ENCODE measurements at places on chromosomes 4 and X. TPM values are rescaled to one million over a fixed set of nuclear protein-coding genes. Genes with fewer than 3 reads are reported as not detected.

Gene CNGA1
- not detected for total RNA-seq

Gene PFKFB1
- total RNA-seq, result not detected

Gene ALG13
- 58.2 TPM for total RNA-seq

Gene EVC
- total RNA-seq, result 11.3 TPM

Gene PAK3
- not detected for total RNA-seq

Gene CETN2
- 76.0 TPM for total RNA-seq

Gene MEPE
- total RNA-seq, result not detected

Gene MAGEB2
- not detected for total RNA-seq

Gene CXCL8
- 11.2 TPM for total RNA-seq

Gene OCIAD1
- 127 TPM for total RNA-seq

Gene PF4V1
- not detected for total RNA-seq

Gene FREM3
- not detected for total RNA-seq

Gene CXorf65
- total RNA-seq, result not detected

Gene UGT2A1
- not detected for total RNA-seq

Gene TCEAL2
- not detected for total RNA-seq

Gene FSTL5
- total RNA-seq, result not detected

Gene KIF4A
- 27.0 TPM for total RNA-seq

Gene MAGEE1
- 4.0 TPM for total RNA-seq

Gene PCDH7
- total RNA-seq, result 0.11 TPM

Gene XAGE2
- total RNA-seq, result not detected

Gene SLC9B1
- not detected for total RNA-seq

Gene GAGE2A
- total RNA-seq, result not detected

Gene NUP62CL
- total RNA-seq, result 15.8 TPM

Gene VGLL1
- not detected for total RNA-seq

Gene NAP1L2
- total RNA-seq, result 0.88 TPM

Gene SASH3
- not detected for total RNA-seq

Gene UBA1
- 165 TPM for total RNA-seq

Gene INTU
- 1.5 TPM for total RNA-seq

Gene PPEF2
- total RNA-seq, result not detected

Gene SLC25A6
- 415 TPM for total RNA-seq

Gene PABPC1L2A
- total RNA-seq, result not detected

Gene PDCL2
- total RNA-seq, result not detected

Gene NDST3
- not detected for total RNA-seq

Gene RAB9B
- total RNA-seq, result 0.03 TPM

Gene TRAM1L1
- 0.40 TPM for total RNA-seq
